ENCODE measurements at places on chromosomes 3 and 15.

GRCh38 chr15:62122249-62122648 lies 42.8 kb downstream of the C2CD4B start:
- no peak for DNase-seq

DNA sequence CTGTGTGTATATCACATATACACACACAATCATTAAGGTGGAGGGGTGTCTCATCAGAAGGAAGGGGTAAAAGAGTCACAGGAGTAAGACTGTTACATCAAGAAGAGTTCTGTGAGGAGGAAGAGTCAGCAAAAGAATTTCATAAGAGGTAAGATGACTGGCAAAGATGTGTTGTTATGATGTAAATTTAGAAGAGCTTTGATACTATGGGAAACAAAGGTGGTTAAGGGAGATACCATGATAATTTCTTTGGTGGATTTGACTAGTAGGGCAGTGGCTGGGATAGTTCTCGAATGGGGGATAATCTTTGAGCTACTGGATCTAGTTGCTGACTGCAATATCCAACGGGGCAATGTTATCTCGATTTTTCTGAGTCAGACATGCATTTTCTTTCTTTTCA lies 61.6 kb downstream of the STAG1 start:
- no peak for DNase-seq

DNA sequence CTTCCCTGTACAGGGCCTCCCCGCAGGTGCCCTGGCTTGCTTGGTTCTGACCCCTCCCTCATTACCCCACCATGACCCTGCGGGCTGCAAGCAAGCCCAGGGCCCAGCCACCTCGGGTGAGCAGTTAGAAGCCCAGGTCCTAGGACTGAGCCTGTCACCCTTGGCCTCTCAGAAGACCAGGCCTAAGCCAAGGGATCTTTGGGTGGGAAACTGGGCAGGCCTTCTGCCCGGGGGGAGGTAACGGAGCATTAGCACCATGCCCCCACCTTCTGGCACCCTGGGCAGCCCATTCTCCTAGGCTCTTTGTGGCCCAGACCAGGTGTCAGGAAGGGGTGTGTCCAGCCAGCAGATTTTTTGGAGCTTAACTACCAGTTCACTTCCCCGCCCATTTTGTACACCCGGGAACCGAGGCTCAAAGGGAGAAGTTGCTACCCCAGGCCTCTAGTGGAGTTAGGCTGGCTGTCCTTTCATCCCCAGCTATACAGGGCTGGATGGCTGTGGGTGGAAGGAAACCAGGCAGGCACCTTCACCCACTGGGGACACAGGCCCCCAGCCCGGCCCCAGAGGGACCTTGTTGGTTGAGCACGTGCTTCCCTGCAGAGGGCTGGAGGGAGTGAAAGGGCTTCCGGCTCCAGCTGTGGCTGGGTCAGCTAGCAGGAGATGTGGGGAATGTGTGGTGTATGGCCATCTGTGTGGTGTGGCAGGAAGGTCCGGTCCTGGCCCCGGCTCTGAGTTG lies 1.4 kb downstream of the CSK start:
- DNase-seq: no peak

DNA sequence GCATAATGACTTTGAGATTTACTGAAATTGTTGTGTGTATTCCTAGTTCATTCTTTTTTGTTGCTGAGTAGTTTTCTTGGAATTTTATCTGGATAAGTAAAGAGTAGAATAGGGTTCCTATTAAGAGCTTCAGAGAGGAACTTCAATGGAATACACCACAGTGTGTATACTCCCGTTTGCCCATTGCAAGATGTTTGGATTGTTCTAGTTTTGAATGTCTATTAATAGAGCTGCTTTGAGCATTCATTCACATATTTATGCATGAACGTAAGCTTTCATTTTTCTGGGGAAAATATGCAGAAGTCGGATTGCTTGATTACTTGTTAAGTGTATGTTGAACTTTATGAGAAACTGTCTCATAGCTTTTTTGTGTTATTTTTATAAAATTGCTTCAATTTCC lies 580.5 kb downstream of the OTOL1 start:
- peak; percentile 67 for DNase-seq

DNA sequence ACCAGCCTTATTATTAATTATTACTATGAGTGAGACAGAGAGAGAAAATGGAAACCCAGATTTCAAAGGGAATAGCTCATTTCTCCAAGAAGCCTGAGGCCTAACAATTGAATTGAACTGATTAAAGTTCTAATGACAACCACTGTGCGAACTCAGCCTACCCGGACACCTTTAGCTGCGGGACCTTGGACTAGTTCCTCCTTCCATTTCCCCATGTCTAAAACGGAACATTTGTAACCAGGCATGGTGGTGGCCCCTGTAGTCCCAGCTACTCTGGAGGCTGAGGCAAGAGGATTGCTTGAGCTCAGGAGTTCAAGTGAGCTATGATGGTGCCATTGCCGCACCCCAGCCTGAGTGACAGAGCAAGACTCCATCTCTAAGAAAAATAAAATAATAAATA lies 16.4 kb upstream of the RTP2 start:
- DNase-seq: no peak

GRCh38 chr15:74209997-74210671 lies 7.5 kb upstream of the STRA6 start:
- DNase-seq: peak; percentile 85

GRCh38 chr3:120457827-120458226 lies 7.0 kb upstream of the FSTL1 start:
- DNase-seq: no peak

GRCh38 chr3:51622868-51623267 lies 48.2 kb upstream of the TEX264 start:
- DNase-seq: peak; percentile 6

GRCh38 chr15:82624008-82624407 lies 23.2 kb downstream of the CPEB1 start:
- DNase-seq: peak; percentile 19

GRCh38 chr3:23128655-23129054 lies 74.5 kb upstream of the UBE2E2 start:
- DNase-seq: no peak

- DNase-seq: peak; percentile 22
Measured at GRCh38 chr15:88166082-88166993, 90.2 kb downstream of the NTRK3 start.

DNA sequence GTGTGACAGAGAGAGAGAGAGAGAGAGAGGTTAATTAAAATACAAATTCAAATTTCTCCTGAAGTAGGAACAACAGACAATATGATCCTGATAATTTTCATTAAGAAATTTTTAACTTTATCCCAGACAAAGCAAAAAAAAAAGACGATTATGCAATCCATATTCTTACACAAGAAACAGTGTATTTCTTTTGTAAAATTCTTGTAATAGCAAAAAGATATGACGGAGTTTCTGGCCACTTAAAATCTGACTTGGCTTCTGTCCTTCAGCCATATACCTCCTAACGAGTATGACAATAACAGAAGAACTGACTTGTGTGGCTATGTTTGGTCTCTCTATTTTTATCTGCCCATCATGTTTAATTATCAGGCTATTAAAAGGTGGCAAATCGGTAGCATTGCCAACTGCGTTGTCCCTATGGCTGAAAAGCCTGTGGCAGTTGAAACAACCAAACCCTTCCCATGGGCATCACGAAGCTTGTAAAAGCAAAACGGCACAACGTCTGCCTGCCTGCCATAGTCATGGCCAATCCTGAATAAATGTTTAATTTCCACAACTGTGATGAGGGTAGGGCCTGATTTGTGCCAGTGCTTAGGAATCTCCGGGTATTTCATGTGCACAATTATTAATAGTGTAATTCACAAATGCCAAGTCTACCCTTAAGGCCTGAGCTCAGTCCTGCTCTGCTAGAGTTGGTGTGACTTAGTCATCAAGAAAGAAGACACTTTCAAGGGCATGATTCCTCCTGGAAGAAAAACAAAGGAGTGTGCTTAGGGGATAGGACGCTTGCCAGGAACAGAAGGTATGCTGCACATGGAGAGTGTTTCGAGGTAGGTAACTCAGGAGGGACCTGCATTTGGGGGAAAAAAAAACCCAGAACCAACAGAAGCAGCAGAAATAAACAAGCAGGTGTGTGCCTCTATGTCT lies 1090.2 kb downstream of the FHIT start:
- no peak for DNase-seq

GRCh38 chr3:65617209-65617608 lies 421.5 kb downstream of the MAGI1 start:
- no peak for DNase-seq

DNA sequence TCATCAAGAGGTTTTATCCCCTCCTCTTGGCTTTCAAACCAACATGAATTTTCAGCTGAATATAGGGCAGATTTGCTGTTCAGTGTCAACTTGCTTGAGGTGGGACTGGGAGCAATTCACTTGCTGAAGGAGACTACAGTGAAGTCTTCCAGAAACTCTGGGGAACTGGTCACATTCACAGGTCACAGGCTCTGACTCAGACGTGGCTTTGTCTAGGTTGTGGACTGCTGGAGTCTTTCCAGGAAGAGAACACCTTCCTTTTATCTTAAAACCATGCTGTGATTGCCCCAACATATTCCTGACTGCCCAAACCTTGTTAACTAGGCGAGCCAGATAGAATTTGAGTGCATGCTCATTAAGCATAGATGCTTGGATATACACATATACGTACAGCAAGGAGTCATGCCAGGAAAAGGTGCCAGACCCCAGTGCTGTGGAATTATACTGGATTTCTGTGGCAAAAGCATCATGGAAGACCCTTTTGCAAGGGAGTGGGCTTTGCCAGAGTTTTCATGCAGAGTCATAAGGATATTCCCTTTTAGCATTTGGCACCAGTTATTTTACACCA lies 399.1 kb upstream of the TBL1XR1 start:
- DNase-seq: peak; percentile 29

GRCh38 chr15:44527241-44527640 lies 9.7 kb upstream of the EIF3J start:
- DNase-seq: no peak

DNA sequence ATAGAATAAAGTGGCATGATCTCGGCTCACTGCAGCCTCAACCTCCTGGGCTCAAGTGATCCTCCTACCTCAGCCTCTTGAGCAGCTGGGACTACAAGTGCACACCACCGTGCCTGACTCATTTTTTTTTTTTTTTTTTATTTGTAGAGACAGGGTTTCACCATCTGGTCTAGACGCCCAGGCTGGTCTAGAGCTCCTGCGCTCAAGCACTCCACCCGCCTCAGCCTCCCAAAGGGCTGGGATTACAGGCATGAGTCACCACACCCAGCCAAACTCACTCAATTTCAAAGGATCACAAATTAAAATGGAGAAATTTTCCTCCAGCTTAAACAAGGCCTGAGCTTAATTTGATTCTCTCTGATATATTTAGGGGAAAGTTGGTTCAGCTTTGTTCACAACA lies 27.3 kb upstream of the NMB start:
- DNase-seq: peak; percentile 86

DNA sequence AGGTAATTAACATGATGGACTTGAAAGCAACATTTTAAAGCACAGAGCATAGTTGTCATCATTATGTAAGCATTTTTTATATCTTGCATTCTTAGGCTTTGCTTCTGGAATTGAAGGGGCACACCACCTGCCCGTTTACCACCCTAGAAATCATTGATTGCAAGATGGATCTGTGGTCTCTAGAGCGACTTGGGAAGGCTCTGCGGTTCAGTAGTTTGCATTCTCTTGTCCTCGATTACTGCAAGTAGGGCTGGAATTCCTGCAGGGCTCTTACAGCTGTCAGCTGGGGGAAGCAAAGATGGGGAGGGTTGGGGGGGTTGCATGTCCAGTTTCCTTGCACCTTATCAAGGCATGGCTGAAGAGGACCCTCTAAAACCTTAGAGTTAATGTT lies 56.7 kb upstream of the RNF7 start:
- no peak for DNase-seq

- no peak for DNase-seq
Measured at GRCh38 chr15:95565690-95566089, 764.8 kb upstream of the NR2F2 start.

GRCh38 chr3:124209426-124209825 lies 217.5 kb upstream of the ROPN1 start:
- peak; percentile 64 for DNase-seq

DNA sequence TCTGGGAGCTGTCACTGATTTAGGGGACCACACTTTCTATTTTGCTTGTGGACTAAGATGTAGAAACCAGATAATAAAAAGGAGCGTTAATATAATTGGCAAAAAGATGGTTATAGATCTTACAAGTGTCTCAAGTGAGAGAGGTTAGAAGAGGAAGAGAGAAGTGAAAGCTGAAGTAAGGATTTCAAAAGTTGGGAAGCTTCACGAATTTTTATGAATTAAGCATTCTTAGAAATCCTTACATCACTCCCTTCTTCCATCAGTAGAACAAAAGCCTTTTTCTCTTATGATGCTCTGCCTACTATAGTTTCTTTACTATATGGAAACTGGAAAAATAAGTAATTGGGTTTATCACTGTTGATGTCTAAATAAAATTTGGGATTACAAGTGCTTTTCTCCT lies 146.5 kb downstream of the FNDC3B start:
- no peak for DNase-seq

GRCh38 chr15:47885920-47886319 lies 168.6 kb downstream of the SEMA6D start:
- DNase-seq: peak; percentile 67

- DNase-seq: peak; percentile 81
Measured at GRCh38 chr3:61894988-61895935, 333.9 kb downstream of the PTPRG start.

DNA sequence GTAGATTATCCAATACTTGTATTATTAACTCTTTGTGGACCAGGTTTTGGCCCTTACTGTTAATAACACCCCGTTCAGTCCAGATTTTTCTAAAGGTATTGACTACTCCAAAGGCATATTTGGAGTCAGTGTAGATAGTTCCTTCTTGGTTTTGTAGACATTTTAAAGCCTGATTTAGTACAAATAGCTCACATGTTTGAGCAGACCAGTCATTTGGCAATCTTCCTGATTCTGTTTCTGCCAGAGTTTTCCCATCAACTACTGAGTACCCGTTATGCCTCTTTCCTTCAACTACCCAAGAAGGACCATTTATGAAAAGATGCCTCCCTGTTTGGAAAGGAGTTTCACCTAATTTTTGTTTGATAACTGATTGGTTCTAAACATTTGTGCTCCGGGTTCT lies 82.0 kb downstream of the CHCHD4 start:
- DNase-seq: peak; percentile 56

DNA sequence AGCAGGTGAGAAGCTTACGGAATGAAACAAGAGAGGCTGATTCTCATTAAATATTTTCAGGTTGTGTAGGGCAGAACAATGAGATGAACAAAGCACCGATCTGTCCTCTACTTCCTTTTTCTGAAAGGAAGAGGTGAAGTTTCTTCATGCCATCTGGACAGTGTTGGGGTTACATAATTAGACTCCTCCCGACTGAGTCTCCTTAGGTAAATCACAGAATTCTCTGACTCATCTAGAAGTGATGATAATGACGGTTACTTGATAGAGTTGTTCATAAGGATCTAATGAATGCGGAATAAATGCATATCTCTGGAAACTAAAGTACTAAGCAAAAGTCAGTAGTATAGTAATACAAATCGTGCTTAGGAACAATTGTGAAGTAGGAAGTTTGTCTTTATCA lies 21.2 kb downstream of the CRTC3 start:
- DNase-seq: no peak

DNA sequence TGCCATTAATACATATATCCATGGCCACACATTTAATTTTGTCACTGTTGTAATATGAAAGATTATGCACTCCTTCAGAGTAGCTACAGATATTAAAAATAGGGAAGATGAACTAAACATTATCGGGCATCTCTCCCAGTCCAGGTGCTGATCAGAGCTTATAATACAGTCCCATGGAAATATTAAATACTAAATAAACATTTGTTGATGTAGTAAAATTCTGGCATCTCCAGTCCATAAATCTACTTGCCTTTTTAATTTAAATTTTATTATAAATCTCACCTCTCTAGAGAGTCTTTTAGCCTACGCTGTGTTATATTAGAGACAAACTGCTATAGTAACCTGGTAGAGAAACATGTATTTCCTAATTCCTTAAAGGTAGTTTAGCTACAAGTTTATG lies 297.6 kb downstream of the GRM7 start:
- no peak for DNase-seq

Measured in fibroblast of skin of back (primary cell).